ENCODE measurements at places on chromosomes 11 and 22.

DNA sequence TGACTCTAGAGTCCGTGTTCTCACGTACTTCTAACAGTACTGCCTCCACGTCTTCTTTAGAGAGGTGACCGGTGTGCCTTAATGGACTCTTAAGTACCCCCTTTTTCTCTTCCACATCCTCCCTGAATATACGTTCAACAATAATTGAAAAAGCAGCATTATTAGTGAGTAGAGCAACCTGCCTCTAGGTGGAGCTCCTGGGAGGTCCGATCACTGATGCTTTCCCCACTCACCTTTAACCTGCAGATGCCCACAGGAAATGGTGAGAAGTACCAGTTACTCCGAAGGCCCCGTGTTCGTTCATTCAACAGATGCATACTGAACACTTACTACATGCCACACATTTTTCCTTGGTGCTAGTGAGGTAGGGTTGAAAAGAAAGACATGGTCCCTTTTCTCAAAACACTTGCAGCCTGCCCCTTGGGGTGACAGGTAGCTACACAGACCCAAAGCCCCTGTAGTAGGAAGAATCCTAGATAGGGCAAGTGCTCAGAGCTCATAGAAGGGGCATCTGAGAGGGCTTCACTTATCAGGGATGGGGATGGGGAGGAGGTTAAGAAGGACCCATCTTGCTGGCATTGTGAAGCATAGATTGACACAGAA is 72.7 kb downstream of the FEZ1 start:
- no peak for DNase-seq

- peak; percentile 62 for DNase-seq
Observed at GRCh38 chr22:35638410-35638809, 9.8 kb upstream of the APOL6 start.

- DNase-seq = no peak
Observed at GRCh38 chr22:27433585-27434190, 367.9 kb downstream of the MN1 start.

DNA sequence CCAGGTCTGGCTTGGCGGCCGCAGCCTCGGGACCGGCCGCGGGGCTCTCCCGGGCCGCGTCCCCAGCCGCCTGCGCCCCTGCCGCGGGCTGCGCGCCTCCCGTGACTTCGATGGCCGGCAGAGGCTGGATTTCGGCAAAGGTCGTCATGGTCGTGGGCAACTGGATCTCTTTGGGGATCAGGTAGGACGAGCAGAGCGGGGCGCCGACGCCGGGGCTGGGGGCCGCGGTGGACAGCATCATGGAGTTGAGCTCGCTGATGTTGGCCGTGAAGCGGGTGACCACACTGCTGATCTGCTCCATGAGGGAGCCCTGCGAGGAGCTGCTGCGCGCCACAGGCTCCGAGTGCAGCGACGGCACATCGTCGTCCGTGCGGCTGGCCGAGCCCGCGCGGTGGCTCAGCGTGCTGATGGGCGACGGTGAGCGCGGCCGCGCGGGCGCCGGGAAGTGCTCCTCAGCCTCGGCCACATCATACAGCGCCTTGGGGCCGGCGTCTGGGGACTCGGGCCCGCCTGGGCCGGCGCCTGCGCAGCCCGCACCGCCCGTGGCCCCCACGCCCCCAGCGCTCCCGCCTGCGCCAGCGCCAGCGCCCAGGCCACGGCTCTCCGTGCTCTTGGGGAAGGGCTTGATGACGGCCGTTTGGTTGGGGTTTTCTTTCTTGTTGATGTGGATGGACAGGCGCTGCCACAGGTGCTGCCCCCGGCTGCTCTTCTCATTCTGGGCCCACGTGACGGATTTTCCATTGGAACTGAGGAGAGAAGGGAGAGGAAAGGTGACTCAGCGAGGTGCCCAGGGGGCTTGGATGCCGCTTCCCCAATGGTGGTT is 171.4 kb upstream of the CTSC start:
- DNase-seq = no peak

DNA sequence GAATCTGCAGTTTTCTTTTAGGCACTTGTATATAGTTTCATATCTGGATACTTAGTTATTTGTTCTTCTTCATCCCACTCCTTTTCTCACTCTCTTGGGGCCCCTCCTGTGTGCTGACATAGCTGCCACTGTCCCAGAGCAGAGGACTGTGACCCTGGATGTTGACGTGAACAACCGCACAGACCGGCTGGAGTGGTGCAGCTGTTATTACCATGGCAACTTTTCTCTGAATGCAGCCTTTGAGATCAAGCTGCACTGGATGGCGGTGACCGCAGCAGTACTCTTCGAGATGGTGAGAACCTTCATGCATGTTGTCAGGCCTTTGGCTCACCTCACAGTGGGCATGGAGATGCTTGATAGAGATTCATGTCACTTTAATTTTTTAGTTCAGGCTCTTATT is 50.9 kb upstream of the YWHAH start:
- no peak for DNase-seq

GRCh38 chr11:81420668-81421250 is 1312.9 kb downstream of the FAM181B start:
- DNase-seq = no peak

GRCh38 chr11:78187366-78188285 is 800 bp downstream of the KCTD21 start:
- DNase-seq = no peak

DNA sequence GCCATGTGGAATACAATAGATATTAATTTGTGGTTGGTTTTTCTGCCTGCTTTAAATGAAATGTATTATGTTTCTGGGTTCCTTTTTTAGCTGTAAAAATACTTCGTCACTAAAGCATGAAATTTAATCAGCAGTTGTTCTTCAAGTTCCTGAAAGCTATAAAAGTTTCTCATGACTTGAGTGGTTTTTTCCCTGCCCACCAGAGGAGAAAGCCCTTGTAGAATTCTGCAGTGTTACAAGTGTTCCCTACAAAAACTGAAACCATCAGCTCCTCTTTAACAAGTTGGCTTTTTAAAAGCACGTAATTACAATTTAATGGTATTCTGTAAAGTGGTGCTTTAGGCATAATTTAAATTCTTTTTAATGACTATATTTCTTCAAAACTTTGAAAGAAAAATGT is 56.2 kb downstream of the PANX1 start:
- DNase-seq = no peak

- no peak for DNase-seq
Observed at GRCh38 chr11:74257959-74258553, 53.4 kb downstream of the P4HA3 start.

DNA sequence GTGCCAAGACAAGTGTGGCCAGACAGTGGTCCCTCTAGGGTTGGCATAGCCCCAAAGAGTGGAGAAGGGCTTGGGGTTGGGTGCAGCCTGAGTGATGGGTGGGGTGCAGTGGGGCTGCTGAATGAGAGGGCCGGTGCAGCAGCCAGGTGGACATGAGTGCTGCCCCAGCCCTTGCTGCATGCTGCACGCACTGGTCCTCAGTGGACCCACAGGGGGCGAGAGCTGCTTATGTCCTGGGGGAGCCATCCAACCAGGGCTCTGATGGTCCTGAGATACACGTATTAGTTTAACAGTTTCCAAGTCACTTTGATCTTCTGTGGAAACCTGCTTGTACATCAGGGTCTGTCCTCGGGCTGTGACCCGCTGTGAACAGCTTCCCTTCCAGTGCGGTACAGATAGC is 23.9 kb upstream of the ACR start:
- no peak for DNase-seq

GRCh38 chr11:79028225-79028624 is 412.6 kb downstream of the TENM4 start:
- DNase-seq = no peak

- peak; percentile 94 for DNase-seq
Observed at GRCh38 chr22:32987081-32987631, 71.0 kb downstream of the SYN3 start.

- DNase-seq = no peak
Observed at GRCh38 chr22:37178350-37179125, 9.5 kb downstream of the C1QTNF6 start.

GRCh38 chr11:131077340-131077739 is 161.1 kb upstream of the SNX19 start:
- no peak for DNase-seq

- DNase-seq = no peak
Observed at GRCh38 chr11:76185511-76185910, 20.8 kb downstream of the WNT11 start.

DNA sequence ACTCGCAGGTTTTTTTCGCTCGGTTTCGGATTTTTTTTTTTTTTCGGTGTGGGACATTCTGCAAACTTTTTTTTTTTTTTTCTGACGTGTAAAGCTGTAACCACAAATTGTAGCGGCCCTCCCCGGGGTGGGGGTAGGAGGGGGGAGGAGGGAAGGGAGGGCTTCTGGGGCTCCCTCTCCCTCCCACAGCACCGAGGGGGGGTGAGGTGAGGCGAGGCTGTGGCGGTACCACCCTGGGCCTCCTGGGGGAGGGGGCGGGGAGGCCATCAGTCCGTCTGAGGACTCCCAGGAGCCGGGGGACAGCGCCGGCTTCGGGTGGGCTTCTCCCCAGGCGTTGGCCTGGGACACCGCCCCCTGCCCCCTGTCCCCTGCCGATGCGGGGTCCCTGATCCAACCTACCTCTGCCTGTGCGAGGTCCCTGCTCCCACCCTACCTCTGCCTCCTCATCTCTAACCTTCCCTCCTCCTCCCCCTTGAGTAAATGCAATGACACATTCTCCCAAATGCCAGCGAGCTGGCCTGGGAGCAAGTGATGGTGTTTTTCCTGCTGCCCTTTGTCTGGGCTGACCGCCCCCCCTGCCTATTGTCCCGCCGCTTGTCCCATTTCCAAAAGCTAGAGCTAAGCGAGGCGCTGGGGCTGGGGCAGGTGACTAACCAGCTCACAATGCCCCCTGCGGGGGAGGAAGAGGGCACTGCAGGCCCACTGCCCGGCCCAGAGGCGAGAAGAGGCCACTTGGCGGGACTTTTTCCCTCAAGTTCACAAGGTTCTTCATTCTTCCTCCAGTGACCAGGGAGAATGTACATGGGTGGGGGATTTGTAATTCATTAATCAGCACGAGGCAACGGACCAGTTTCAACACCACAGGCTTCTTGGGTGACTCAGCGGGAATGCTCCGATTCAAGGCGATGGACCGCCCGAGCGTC is 511 bp upstream of the CLCF1 start:
- DNase-seq = peak; percentile 99

DNA sequence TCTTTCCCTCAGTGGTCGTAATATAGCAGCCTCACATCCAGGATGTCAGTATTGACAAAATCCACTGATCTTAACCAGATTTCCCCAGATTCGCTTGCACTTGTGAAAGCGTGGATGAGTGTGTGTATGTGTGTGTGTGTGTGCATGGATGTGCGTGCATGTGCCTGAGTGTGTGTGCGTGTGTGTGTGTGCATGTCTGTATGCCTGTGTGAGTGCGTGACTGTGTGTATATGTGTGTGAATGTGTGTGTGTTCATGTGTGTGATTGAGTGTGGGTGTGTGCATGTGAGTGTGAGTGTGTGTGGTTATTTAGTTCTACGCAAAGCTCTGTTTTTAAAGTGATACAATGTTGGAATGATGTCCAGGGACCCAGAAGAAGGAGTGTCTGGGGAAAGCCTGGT is 723.2 kb downstream of the BRD1 start:
- no peak for DNase-seq

- peak; percentile 74 for DNase-seq
Observed at GRCh38 chr22:40204321-40205116, 26.8 kb downstream of the TNRC6B start.

DNA sequence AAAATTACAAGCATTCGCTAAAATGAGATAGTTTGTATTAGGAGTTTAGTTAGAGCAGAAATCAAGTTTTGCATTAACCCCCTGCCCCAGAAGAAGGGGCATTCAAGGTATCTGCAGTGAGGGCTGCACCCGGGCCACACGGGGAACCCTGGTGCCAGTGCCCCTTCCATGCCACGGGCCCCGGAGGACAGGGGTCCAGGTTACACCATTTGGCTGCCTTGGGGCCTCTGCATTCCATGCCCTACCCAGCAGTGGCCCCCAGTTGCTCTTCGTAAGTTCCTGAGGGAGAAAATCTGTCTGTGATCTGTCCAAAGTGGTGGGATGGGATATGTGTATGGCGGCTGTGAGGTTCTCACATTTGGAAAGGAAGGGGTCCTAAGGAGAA is 16.8 kb upstream of the PANX2 start:
- no peak for DNase-seq

- peak; percentile 59 for DNase-seq
Observed at GRCh38 chr11:134742224-134742612, 330.2 kb upstream of the B3GAT1 start.

- no peak for DNase-seq
Observed at GRCh38 chr11:129620237-129621104, 195.2 kb upstream of the TMEM45B start.

DNA sequence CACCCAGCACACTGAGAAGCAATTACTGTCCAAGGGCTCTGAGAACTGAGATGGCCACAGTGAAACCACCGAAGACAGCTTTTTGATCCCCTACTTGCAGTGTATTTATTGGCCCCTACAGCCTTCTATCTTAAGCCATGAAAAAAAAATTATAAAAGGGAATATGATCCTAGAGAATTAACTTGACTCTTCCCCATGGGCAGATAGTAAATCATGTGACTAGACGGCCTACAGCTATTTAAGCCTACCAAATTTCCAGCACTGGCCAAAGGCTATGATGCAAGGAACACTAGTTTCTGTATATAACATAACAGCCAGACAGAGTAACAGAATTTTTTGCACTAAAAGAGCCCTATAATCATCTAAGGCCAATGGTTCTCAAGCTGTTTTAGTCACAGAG is 53.8 kb downstream of the KCNA4 start:
- no peak for DNase-seq

DNA sequence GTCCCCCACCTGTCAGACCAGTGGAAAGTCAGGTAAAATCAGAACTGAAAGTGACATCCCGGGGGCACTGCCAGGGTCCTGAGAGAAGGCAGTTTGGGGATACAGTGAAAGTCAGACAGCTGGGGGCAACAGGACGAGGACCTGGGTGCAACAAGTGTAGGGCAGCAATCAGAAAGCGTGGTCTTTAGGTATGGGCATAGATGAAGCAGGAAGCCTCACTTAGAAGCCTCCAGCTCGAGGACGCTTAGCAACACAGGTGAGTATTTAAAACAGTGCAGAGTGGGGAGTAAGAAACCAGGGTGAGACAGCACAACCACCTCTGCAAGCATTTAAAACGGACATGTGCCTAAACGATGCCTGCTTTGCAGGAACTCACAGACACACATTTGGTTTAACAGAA is 64.6 kb upstream of the POU2AF1 start:
- DNase-seq = no peak

DNA sequence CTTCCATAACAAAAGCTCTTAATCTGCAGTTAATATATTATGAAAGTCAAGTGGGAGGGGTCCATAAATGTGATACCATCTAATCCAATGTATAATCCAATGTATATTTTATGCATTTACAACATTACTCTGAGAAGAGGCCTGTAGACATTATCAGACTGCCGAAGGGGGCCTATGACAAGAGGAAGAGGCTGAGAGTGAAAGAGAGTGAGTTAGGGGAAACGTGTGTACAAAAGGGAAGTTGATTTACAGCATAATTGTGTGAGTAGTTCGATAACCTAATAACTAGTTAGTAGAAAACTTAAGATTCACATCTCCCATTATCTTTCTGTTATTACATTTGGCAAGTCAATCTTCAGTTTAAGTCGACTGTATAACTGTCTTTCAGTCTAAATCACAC is 86.6 kb downstream of the DDX10 start:
- no peak for DNase-seq

DNA sequence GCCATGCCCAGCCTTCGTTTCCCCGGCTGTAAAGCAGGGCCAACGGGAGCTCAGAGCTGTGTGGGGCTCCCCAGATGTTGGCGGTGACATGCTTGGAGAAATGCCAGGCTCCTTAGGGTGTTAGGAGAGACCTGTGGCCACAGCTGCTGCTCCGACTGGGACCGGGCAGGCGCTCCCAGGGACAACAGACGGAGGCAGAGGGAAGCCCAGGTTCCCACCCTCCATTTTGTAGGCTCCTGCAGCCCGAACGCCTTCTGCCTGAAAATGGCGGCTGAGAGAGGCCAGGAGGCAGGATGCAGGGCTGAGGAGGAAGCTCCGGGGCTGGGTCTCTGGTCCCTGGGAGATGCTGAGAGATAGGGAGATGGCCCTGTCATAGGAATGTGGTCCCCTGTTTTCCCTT is 10.0 kb downstream of the CD6 start:
- no peak for DNase-seq

Measured in SJSA1 (cell line).